ENCODE measurements at places on chromosomes 6 and 20.

- DNase-seq = no peak
These were observed 28.4 kb downstream of the TGM2 start for GRCh38 chr20:38136421-38137245.

DNA sequence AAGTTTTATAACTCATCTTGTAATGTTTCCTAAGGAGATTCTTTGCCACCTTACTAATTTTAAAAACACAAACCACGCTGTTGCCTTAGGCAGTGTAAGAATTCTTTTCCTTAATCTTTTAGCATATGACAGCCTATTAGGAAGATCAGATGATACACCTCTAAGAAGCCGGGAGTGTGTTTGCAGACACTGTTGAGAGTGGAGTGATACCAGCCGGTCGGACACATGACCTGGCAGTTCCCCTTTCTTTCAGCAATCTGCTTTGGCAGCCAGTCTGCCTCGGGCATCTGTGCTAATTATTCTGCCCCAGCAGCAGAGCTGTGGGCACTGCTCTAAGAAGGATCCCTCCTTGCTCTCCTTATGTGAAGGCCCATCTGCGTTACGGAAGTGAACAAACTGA, 50.9 kb downstream of the PLCB4 start:
- DNase-seq = no peak

GRCh38 chr6:2745246-2745645, 5.5 kb downstream of the MYLK4 start:
- DNase-seq = no peak

DNA sequence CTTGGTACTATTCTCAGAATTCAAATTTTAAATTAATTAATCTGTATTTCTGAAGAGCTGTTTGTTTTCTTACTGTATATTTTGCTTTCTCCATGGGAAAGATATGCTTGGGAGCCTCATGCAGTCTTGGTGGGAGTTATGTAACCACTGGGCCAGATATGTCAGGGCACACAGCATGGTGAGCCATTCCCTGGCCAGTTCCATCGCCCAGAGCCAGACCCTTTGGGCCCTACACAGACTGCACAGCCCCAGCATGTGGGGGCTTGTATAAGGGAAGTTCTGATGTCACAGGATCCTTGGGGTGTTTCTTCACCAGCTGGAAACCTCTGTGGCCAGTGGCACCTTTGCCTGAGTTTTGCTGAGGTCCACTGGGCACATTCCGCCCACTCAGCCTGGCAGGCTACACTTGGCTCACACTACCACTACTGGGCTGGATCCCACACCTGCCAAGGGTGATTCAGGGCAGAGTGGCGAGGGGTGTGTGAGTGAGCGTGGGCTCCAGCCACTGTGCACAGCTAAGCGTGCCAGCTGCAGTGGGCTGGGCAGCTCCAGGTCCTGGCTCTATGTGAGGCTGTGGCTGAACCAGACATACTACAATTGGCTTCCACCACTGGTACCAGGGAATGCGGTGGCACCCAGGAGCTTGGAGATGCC, 293.5 kb downstream of the ARHGAP18 start:
- no peak for DNase-seq

DNA sequence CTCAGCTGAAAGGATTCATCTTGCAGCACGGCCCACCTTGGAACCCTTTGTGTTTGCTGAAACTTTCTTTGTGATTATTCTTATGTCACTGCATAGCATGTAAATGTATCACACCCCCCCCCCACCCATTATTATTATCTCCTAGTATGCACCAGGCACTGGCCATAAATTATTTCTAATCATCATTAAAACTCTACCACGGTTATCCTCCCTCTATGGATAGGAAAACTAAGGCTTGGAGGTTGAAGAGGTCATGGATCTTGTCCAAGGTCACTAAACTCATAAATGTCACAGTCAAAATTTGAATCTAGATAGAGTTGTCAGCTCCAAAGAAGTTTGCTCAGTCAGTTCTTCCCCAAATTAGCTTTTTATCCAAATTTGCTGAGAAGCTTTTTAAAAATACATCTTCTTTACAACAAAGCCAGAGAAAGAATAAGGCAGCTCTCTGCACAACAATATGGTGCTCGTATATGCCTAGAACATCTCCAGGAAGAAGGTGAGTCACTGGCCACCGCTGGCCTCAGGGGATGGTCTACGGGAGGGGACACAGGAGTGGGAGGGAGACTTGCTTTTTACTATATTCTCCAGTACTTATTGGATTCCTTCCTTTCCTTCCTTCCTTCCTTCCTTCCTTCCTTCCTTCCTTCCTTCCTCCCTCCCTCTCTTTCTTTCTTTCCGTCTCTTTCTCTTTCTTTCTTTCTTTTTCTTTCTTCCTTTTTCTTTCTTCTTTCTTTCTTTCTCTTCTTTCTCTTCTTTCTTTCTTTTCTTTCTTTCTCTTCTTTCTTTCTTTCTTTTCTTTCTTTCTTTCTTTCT, 134.5 kb downstream of the VEGFA start:
- DNase-seq = no peak

DNA sequence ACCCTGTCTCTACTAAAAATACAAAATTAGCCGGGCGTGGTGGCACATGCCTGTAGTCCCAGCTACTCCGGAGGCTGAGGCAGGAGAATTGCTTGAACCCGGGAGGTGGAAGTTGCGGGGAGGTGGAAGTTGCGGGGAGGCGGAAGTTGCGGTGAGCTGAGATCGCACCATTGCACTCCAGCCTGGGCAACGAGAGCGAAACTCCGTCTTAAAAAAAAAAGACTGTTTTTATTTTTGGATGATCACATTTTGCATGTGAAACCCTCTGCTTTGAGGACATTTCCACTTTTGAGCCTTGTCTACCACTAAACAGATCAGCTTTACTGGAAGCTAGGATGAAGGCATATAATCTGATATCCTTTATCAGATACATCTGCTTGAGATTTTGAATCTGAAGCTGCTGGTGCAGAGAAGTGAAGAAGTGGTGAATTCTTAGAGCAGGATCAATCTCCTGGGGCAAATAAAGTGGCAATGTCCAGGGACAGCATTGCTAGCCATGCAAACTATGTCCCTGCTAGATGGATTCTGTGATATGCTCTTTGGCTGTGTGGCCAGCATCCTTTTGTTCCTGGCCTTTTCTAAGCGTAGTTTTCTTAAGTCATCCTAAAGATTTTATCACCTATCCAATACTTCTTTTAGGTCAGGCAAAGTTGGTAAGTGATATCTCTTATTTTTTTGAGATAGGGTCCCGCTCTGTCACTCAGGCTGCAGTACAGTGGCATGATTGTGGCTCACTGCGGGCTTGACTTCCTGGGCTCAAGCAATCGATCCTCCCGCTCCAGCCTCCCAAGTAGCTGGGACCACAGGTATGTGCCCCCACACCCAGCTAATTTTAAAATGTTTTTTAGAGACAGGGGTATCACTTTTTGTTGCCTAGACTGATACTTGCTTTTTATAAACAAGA, 23.3 kb downstream of the RBL1 start:
- DNase-seq = no peak

- no peak for DNase-seq
These were observed 41.2 kb downstream of the OPN5 start for GRCh38 chr6:47822856-47823554.

DNA sequence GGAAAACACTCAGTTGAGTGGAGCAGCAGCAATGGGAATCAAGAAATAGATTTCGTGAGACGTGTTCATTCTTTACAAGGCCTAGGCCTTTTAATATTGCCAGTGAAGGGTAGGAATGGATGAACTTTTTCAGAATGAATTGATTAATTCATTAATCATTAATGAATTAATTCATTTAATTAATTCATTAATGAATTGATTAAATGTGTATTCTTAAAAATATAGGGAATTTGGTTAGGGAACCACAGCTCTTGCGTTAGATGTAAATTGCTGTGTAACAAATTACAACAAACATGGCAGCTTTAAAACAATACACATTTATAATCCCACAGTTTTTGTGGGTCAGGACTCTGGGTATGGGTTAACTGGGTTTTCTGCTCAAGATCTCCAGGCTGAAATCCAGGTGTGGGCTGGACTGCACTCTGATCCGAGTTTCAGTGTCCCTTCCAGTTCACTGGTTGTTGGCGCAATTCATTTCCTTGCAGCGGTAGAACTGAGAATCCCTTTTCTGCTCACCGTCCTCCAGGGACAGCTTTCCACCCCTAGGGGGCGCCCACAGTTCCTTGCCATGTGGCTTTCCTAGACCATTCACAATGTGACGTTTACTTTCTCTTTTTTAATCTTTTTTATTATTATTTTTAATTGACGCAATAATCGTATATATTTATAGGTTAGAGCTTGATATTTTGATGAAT, 32.8 kb upstream of the BCAS1 start:
- DNase-seq = peak; percentile 78

DNA sequence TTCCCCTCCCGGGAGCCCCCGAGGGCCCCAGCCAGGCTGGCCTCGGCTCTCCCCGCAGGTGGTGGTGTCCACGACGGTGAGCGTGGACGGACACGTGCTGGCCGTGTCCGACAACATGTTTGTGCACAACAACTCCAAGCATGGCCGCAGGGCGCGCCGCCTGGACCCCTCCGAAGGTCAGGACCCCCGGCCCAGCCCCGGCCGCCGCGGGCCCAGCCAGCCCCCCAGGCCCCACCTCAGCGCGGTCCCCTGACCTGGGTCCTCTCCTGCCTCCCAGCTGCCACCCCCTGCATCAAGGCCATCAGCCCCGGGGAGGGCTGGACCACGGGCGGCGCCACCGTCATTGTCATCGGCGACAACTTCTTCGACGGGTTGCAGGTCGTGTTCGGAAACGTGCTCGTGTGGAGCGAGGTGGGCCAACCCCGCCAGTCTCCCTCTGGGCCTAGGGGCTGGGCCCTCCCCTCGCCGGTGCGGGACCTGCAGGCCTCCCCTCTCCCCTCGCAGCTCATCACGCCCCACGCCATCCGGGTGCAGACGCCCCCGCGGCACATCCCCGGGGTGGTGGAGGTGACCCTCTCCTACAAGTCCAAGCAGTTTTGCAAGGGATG, 51.0 kb downstream of the CPXM1 start:
- no peak for DNase-seq

GRCh38 chr6:81696524-81696923, 56.0 kb downstream of the TENT5A start:
- no peak for DNase-seq

GRCh38 chr6:10877871-10878270, 4.0 kb downstream of the GCM2 start:
- DNase-seq = no peak

GRCh38 chr6:13526727-13527670, 39.6 kb upstream of the GFOD1 start:
- DNase-seq = no peak

- no peak for DNase-seq
These were observed 41.5 kb downstream of the SENP6 start for GRCh38 chr6:75643173-75643572.

DNA sequence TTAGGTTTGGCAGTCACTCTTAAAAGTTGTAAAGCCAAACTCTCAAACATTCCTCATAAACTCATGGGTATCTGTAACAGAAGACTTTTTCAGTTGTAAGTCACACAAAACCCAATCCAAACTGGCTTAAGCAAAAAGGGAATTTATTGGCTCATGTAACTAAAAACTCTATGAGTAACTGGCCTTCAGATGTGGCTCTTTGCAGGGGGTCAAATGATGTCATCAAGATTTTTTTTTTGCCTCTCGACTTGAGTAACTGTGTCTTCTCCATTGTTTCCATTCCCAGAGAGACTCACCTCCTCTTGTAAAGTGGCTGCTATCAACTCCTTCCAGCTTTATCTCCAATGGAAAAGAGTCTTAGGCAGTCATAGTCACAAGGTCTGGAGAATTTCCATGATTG, 645.0 kb downstream of the DHX35 start:
- DNase-seq = no peak

DNA sequence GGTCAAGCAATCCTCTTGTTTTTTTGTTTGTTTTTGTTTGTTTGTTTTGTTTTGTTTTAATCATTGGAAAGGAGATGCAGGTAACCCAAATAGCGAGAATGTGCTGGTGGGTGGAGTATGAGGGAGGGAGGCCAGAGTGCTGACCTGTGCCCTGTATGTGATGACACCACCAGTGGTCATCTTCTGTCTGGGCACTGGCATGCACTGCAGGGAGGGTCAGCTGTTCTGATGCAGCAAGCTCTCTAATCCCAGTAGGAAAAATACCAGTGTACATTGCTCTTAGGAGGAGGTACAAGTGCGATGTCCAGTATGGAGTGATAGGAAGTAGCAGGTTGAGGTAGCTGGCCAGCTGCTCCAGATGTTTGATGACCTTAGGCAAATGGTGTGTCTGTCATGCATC, 2.9 kb upstream of the CST1 start:
- no peak for DNase-seq

- no peak for DNase-seq
These were observed 156.4 kb upstream of the DTNBP1 start for GRCh38 chr6:15819226-15819625.

GRCh38 chr6:168264593-168265335, 54.8 kb downstream of the DACT2 start:
- no peak for DNase-seq

Measured in neural crest cell (in vitro differentiated cells).